ENCODE measurements at places on chromosomes 5 and 9.

DNA sequence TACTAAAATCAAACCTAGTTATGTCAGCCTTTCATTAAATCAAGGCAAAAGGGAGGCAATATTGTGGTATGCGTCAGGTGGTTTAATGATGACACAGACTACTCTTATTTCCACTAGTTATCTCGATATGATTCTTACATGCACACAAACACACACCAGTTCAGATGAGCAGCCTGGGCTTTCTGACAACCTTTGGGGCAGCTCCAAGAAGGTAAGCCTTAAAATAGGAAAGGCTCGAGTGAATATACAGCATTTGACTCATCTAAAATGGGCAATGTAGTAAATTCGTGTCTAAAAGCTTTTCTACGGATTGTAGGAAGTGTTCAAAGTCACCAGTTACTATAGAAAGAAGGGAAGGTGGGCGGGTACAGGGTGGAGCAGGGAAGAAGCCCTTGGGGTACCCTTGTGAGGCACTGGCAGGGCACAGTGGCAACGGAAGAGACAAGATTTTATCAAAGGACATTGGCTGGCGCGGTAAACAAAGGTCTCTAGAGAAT is 1.9 kb downstream of the ANKH start:
- DNase-seq = no peak

DNA sequence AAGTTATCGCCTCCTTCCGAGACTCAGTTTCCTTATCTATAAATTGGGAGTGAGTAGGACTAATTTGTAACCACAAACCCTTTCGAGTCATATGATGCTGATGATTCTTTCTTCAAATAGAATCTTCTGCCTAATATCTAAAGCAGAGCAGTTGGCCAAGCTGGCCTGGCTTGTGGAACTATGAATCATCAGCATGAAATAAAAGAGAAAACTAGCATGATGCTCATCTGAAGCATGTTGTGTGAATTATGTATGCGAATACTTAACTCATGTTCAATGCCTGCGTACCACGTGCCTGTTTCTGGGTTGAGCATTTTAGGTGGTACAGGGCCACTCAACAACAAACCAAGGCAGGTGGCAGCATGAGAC is 15.0 kb upstream of the ORM1 start:
- DNase-seq = no peak

GRCh38 chr5:141094481-141095262 is at the start of gene PCDHB2:
Gene PCDHB2, plus strand, starts transcription at chr5:141094615. Its CDS starts 176 bp downstream, at chr5:141094791.
- DNase-seq = no peak

DNA sequence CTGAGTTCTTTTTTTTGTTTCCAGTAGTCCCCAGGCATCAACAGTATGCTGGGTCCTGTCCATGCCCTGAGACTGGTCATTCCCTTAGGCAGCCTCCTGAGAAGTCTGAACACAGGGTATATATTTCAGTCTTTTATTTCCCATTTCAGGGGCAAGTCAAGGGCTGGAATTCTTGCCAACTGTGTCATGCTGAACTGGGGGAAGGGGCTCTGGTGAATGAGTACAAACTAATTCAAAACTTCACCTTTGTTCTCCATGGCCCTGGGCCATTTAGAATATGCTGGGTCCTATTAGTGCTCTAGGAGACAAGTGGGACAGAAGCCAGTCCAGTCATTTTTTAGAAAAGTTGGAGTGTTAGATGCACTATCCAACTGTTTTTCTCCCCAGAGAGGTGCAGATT is 170.3 kb downstream of the TMC1 start:
- no peak for DNase-seq

DNA sequence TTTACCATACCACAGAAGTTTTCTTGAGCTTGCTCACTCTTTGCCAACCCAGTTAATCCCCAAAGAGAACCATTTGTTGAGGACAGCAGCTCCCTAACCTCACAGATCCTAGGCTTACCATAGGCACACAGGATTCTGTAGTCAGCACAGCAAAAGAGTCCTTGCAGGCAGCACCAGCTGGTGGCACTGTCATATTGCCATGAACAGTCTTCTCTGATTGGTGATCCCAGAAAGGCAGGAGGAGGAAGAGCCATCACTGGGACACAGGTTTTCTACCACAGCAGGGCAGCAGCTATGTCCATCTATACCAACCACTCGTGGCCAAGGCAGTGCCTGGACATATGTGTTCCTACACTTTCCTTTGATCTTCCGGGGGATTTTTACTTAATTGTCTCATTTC is 297.1 kb upstream of the CD180 start:
- DNase-seq = no peak

GRCh38 chr5:102087906-102088305 is 208.2 kb downstream of the SLCO4C1 start:
- no peak for DNase-seq

GRCh38 chr5:140220032-140220697 is 45.2 kb downstream of the CYSTM1 start:
- no peak for DNase-seq

- DNase-seq = no peak
These were observed 28.0 kb upstream of the ENHO start for GRCh38 chr9:34550681-34551270.

DNA sequence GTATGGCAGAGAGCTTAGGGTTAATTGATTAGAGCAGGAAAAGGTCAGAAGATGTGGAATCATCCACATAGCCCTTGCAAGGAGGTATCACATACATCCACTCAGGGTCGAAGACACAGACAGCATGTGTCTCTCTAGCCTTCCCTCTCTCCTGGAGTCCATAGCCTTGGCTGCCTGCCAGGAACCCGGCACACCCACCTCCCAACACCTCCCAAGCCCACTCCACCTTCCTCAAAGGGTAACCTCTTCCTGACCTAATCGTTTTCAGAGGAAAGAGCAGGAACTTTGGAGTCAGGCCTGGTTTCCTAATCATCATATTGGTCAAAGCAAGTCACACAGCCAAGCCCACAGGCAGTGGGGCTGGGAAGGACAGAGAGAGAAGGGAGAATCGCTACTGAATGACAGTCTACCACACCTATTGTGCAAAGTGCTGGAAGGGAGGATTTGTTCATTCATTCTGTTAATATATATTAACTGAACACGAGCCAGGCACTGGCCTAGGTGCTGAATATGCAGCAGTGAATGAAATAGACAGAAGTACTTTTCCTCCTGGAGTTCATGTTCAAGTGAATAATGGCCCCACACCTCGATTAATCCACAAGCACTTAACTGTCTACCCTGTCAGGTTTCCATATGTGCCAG is 107.8 kb downstream of the KCNIP1 start:
- DNase-seq = no peak

- DNase-seq = no peak
These were observed 37.8 kb downstream of the SLC46A2 start for GRCh38 chr9:112852741-112853504.

DNA sequence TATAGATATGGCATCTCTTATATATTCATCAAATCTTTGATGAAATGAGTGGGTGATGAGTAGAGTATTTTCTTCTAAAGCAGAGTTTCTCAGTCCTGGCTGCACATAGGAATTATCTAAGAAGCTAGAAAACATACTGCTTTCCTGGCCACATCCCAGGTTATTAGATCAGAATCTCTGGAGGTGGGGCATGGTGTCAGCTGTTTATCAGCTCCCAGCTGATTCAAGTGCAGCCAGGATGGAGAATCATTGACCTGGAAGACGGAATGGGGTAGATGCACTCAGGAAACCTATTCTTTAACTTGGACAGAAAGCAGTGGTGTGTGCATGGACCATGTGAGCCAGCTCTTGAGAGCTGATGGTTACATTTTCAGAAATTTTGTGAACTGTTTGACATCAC is 108.1 kb upstream of the IL6ST start:
- no peak for DNase-seq

GRCh38 chr5:73826301-73827105 is 200.5 kb downstream of the ARHGEF28 start:
- DNase-seq = no peak

- no peak for DNase-seq
These were observed 63.8 kb downstream of the PTTG1 start for GRCh38 chr5:160485364-160485969.

GRCh38 chr9:86586144-86586494 is 231.9 kb upstream of the TUT7 start:
- DNase-seq = no peak

DNA sequence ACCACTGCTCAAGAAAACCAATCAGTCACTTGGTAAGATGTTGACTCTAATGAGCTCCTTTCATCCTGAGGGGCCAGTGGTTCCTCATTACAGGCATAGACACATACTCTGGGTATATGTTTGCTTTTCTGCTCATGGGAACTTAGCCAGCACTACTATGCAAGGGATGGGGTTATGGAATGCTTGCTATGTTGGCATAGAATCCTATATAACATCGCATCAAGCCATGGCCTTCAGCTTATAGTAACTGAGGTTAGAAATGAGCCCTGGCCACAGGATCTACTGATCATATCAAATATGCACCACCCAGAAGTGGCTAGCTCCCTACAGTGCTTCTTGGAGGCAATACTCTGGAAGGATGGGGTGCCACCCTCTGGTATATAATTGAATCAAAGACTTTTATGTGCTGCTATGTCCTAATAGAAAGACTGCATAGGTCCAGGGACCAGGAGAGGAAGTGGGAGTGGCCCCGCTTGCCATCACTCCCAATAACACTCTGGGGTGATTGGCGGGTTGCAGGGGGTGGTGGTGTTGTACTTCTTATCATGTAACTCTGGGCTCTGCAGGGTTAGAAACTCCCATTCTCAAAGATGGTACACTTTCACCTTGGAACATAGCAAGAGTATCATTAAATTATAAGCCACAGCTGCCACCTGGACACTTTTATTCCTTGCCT is 70.3 kb downstream of the ZNF366 start:
- DNase-seq = no peak

GRCh38 chr9:129826344-129826743 is 2.4 kb upstream of the TOR1A start:
- no peak for DNase-seq

DNA sequence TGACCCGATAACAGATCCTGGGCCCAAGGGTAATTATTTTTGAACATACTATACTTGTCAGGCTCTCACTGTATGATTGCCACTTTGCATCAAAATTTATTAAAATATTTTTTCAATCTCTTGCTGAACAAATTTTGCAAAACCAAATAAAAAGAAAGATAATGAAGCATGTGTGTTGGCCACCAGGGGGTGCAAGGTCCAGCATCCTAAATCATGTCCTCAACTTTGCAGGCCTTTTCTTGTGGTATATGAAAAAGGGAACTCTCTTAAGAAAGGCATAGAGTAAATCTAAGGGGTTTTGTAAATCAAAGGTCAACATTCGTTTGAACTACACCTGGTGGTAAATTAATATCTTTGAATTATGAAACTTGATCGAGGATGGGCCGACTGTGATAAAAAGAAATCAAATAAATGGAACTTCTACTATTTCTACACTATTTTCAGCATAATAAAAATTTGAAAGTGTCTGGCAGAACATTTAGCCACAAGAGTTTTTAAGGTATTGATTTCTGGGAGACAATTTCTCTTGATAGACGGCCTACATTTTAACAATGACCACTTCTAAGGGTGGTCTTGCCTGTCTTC is 676.5 kb downstream of the DMRTA1 start:
- DNase-seq = no peak

DNA sequence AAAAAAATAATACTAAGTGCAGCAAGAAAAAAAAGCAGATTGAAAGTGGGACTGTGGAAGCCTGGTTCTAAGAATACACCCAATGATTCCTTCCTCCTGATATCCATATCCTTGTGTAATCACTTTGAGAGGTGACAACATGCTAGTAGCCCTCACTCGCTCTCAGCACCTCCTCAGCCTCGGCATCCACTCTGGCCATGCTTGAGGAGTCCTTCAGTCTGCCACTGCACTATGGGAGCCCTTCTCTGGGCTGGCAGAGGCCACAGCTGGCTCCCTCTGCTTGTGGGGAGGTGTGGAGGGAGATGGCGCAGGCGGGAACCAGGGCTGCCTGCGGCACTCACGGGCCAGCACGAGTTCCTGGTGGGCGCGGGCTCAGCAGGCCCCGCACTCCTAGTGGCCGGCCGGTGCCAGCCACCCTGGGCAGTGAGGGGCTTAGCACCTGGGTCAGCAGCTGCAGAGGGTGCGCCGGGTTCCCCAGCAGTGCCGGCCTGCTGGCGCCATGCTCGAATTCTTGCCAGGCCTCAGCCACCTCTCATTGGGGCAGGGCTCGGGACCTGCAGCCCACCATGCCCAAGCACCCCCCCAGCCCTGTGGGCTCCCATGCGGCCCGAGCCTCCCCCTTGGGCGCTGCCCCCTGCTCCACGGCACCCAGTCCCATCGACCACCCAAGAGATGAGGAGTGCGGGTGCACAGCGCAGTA is 24.5 kb upstream of the SELENOP start:
- DNase-seq = no peak

DNA sequence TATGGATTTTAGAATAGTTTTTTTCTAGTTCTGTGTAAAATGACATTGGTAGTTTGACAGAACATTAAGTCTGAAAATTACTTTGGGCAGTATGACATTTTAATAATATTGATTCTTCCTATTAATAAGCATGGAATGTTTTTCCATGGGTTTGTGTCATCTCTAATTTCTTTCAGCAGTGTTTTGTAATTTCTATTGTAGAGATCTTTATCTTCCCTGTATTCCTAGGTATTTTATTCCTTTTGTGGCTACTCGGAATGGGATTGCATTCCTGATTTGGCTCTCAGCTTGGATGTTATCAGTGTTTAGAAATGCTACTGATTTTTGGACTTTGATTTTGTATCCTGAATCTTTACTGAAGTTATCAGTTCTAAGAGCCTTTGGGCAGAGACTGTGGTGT is 420.4 kb downstream of the KIAA0825 start:
- DNase-seq = no peak

- no peak for DNase-seq
These were observed 13.1 kb downstream of the TRIO start for GRCh38 chr5:14156290-14156649.

- no peak for DNase-seq
These were observed 314.3 kb upstream of the CHD1 start for GRCh38 chr5:99243111-99243510.

- no peak for DNase-seq
These were observed 44.9 kb downstream of the PCSK1 start for GRCh38 chr5:96388176-96388575.

DNA sequence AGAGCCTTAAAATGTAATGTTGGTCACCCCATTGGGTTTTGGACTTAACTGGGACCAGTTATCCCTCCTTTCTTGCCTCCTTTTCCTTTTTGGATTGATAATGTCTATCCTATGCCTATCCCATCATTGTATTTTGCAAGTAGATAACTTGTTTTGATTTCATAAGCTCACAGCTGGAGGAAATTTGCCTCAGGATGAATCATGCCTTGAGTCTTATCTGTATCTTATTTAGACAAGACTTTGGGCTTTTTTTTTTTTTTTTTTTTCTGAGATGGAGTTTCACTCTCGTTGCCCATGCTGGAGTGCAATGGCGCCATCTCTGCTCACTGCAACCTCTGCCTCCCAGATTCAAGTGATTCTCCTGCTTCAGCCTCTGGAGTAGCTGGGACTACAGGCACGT is 443.3 kb downstream of the DNAH5 start:
- DNase-seq = no peak
